ENCODE measurements at places on chromosomes 13 and 19. TPM values are rescaled to one million over a fixed set of nuclear protein-coding genes. Genes with fewer than 3 reads are reported as not detected.

ZSCAN5A gene
- total RNA-seq = 4.6 TPM

C19orf67 gene
- not detected for total RNA-seq

CACNG7 gene
- 0.47 TPM for total RNA-seq

SMIM24 gene
- total RNA-seq = not detected

IGFL3 gene
- total RNA-seq = not detected

MEIOSIN gene
- total RNA-seq = not detected

ZNF235 gene
- total RNA-seq = 3.5 TPM

NALCN gene
- total RNA-seq = 7.1 TPM

C13orf46 gene
- total RNA-seq = 0.12 TPM

FXYD1 gene
- 8.0 TPM for total RNA-seq

MATK gene
- 0.70 TPM for total RNA-seq

PRR22 gene
- 0.08 TPM for total RNA-seq

CEACAM4 gene
- not detected for total RNA-seq

IFNL4 gene
- total RNA-seq = not detected

CEACAM19 gene
- total RNA-seq = 3.2 TPM

LILRB3 gene
- total RNA-seq = not detected

LGALS7B gene
- not detected for total RNA-seq
